Stimulated activated CD8-positive, alpha-beta memory T cell treated with anti-CD3 and anti-CD28 coated beads, Interleukin-15, amount 100 ng/mL, for 1 hour (primary cell): ENCODE measurements at places on chromosomes 5 and 9.

GRCh38 chr5:30764704-30765103, 428.8 kb upstream of the CDH6 start:
- DNase-seq, result no peak

DNA sequence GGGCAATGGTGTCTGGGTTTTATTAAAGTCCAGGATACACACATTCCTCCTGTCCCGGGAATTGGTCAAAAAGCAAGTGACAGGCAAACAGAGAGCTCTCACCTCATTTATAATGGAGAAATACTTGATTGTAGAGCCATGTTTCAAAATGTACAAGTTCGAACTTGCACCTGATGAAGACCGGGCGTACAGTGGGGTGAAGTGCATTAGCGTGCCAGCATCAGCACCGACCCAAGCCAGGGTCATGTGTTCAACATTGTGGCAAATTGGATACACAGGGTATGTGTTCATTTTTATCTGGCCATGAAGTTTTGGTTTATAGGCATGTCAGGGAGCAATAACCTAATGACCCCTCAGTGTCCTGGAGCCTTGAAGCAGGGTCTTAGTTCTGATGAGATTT, 472.5 kb downstream of the IRX1 start:
- DNase-seq, result no peak

DNA sequence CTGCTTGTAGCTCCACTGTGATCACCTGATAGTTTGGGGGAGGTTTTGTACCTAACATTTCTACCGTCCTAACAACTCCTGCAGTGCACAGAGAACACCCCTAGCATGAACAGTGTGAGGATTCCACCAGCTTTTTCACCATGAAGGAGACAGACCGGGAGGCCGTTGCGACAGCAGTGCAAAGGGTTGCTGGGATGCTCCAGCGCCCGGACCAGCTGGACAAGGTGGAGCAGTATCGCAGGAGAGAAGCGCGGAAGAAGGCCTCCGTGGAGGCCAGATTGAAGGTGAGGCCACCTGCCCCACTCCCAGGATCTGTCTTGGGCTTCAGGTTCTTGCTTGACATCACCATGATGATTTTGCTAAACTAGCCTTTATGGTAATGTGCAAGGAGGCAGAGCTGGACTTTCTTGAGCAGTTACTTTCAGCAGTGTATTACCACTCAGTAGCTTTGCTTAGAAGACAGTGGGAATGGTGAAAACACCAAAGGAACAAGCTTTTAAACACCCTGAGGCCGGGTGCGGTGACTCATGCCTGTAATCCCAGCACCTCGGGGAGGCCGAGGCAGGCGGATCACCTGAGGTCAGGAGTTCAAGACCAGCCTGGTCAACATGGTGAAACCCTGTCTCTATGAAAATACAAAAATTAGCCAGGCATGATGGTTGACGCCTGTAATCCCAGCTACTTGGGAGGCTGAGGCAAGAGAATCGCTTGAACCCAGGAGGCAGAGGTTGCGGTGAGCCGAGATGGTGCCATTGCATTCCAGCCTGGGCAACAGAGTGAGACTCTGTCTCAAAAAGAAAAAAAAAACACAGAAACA, 3.3 kb downstream of the EXOC3 start:
- no peak for DNase-seq

DNA sequence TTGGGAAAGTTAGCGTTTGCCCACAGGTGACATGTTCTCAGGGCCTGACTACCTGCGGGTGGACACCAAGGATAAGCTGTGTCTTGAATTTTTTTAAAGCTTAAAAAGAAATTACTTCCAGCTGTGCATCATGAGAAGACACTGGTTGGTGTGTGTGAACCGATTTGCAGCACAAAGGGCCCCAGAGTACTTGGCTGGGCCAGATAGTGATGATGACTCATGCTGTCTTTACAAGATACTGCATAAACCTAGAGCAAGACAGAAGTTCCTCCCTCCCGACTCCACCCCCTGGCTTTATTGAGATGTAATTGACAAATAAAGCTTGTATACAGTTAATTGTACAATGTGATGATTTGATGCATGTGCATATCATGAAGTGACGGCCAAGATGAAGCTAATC, 212.8 kb downstream of the NXNL2 start:
- DNase-seq, result no peak

GRCh38 chr5:9467199-9468059, 78.4 kb downstream of the SEMA5A start:
- no peak for DNase-seq

- no peak for DNase-seq
These were observed 524.1 kb downstream of the TMEM38B start for GRCh38 chr9:106218427-106218826.

GRCh38 chr9:16651446-16651964, 219.0 kb downstream of the BNC2 start:
- DNase-seq, result no peak

DNA sequence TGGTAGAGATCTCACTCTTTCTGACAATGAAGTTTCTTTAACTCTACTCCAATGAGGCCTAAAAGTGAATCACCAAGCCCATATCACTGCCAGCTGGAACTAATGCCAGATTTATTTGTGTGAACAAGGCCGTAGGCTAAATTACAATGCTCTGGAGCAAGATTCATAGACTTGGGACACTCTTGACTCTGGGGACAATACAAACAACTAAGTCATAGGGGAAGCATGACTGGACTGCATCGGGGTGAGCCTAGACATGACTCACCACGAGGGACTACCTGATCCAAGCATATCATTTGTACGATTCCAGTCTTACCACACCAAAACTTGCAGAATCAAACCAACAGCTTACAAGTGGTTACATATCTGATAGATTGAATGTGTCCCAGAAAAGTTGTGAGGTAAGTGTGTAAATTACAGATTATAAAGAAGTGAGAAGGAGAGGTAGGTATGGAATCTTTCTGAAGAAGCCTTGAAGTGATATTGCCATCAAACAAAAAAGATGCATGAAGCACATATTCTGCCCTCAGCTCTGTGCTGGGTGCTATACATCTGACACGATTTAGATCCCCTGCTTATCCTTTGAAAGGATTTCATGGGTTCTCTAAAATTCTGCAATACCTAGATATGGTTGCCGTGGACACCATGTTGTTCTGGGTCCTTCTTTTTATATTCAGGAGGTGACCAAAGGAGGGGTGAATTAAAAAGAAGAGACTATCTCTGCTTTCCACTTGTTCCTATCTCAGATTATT, 199.3 kb upstream of the PDE4D start:
- DNase-seq, result no peak

DNA sequence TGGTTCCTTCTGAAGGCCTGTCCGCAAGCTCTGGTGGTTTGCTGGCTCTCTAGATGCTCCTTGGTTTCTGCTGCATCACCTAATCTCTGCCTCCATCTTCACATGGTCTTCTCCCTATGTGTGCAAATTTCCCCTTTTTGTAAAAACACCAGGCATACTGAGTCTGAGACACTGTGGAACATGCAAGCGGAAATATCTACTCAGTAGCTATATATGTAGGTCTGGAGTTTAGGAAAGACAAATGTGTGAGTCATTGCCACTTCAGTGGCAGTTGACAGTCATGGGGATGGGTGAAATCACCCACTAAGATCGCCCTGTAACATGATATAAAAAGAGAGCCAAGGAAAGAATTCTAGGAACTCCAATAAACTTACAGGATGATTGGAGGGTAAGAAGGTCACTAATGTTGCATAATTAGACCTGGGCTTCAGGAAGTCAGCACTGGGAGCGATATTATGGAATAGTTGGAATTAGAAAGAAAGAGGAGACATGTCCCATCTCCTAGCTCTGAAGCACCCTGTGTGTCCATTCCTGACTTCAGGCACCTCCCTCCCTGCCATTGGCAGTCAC, 22.7 kb upstream of the UBLCP1 start:
- DNase-seq, result no peak

DNA sequence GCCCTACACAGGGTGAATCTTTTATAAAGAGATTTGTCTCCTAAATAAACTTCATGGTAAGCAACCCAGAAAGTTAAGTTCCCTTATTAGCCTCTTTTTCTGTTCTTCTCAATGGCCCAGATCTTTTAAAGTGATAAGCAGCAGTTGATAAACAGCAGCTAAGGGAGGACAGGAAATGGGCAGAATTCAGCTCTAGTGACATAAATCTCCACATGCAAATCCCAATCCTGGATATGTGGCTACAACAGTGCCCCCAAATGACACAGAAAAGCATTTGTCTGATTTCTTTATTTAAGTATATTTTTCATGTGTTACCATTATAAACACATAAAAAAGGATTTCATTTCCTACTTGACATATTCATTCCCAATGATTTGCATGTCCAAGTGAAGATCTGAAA, 199.0 kb downstream of the DTWD2 start:
- no peak for DNase-seq

DNA sequence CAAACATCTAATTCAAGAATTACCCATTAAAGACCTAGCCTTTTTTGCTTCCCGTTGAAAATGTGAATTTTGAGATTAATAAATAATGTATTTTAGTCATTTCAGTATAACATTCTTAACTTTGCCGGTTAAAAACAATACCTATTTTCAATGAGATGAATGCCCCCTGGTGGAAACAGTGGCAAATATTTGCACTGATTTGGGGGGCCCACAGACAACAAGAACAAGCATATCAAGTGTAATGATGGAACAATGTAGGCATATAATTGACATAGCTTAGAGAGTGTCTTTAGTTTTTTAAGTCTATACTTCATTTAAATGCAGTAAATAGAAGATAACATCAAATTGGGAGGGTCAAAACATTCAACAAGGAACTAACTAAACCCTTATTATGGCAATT, 111.9 kb downstream of the NTRK2 start:
- no peak for DNase-seq

DNA sequence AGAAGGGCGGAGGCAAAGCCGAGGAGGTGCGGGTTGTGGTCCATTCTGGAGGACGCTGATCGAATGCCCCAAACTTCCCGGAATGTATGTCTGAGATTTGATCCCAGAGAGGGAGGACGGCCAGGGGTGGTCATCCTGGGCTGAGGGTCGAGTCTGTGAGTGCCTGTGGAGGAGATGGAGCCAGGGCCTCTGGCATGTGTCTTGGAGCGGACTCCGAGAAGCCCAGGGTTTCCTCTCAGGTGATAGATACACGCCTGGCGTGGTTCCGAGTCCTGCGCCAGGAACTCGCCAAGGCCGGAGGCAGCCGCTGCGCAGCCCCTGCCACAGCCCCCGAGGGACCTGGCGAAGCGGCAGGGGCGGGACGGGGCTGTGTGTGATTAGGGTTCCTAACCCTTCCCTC, 363 bp downstream of the ZNF454 start:
- no peak for DNase-seq

DNA sequence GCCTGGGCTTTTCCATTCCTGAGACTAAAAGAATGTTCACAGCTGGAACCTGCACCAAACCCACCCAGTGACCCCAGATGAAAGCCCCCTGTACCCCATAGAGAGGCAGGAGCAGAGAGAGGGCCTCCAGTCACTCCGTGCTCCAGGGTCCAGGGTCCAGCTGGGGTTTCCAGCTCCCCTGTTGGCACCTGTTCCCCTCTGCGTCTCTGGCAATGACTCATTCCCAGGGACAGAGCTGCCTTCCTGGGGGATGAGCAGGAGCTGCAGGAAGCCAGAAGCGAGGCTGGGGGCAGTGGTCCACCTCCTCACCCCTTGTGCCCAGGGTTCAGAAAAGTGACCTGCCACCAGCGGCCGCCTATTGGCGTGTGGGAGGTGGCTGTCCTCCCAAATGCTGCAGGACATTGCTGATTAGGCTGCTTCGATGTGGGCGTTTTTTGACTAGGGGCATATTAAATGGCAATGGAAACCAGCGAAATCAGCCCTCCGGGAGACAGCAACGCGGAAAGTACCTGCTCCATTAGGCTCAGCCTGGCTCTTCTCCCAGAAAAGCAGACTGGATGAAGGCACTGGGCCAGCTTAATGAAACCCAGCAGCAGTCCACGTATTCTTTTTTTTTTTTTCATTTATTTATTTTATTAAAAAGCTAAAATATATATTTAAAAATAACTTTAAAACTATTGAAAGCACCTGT, 97.4 kb downstream of the DAP start:
- DNase-seq, result no peak

GRCh38 chr9:130607640-130608420, 28.5 kb downstream of the FUBP3 start:
- no peak for DNase-seq

DNA sequence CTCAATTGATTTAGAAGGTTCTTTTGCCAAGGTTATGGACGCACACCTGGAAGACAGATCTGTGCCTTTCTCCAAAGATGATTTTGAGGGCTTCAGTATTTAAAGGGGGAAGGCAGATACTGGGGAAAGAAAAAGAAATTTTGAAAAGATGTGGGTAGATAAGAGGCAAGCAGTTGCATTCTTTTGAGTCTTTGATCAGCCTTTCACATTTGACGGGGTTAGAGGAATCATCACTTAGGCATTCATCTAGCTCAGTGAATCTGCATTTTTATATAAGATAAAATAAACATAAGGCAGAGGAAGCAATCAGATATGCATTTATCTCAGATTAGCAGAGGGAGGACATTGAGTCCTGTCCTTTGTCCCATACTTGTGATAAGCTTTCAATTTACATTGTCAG, 243.4 kb upstream of the RAI14 start:
- DNase-seq, result no peak

DNA sequence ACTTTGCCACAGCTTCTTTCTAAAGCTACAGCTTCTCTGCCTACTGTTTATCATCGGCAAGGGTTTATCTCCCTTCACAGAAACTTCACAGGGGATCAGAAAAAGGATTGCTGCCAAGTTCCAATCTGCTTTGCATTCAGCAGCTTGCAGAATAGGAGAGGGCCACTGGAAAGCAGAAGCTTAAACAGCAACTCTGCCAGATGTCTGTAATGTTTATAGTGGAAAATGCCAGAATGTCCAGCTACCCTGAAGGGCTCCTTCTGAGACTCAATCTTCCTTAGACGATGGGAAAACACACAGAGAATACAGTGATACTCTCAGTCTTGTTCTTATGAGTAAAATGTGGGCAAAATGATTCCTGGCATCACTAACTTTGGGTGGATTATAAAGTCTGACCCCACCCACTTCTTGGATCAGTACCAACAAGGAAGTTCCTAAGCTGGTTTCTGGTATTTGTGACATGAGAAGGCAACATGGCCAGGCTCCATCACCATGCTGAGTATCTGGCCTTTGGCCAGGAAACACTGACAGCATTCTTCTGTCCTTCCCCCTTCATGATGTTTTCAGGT, 19.0 kb downstream of the STOM start:
- no peak for DNase-seq
